Activated CD8-positive, alpha-beta memory T cell treated with anti-CD3 and anti-CD28 coated beads for 1 hour (primary cell): ENCODE measurements at places on chromosomes 4 and X.

DNA sequence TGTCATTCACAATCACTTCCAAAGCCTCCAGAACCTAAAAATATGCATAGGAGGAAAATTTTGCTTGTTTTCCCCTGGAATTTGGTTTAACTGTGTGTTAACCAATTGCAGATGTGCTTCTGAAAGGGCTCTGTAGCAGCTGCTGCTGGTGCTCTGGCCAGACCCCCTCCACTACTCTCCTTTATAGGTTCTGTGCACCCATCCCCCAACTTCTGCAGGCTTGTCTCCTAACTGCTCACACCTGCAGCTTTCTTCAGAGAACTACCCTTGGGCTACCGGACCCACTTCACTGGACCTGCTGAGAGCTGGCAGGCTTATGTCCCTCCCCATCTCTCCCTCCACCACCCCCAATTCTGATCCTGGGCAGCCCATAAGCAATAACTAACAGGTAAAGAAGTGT, 662.1 kb upstream of the DIPK2B start:
- DNase-seq = no peak

DNA sequence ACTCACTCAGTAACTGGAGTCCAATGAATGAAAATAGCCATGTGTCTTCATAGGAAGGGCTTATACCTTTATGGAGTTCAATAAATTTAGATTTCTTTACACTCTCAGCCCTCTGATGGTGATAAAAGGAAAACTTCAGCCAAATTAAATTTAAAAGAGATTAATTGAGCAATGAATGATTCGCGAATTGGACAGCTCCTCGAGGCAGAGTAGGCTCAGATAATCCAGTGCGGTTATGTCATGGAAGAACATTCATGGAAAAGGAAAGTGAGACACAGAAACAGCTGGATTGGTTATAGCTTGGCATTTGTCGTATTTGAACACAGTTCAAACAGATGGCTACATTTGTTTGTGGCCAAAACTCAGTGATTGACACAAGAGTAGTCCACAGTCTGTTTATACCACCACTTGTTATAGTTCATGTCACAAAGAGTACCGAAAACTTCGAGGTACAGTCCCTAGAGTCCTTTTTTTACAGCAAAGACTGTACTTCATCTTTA, 54.6 kb upstream of the TACR3 start:
- DNase-seq = no peak

- no peak for DNase-seq
Observed at GRCh38 chr4:25697516-25697915, 41.9 kb downstream of the SLC34A2 start.

GRCh38 chr4:149999485-150000074, 78.7 kb upstream of the DCLK2 start:
- DNase-seq = no peak

GRCh38 chr4:98608356-98608755, 50.1 kb downstream of the TSPAN5 start:
- DNase-seq = no peak

DNA sequence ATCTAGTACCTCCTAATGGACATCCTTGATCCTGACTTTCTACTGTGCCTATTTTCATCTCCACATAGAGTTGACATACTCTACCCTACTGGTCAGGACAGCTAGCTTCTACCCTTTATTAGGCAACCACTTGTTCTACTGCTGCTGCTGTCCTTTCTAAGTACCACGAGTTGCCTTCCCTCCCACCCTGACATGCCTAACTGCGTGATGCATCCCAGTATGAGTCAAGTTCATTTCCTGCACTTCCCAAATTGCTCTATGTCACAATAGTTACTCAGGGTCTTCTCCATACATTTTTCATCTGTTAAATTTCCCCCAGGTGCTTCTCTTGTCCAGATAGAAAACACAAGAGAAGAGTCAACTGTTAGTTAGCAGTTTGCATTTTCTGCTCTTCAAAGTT, 133.4 kb downstream of the TBC1D19 start:
- no peak for DNase-seq

GRCh38 chr4:38510201-38510600, 153.8 kb upstream of the KLF3 start:
- no peak for DNase-seq

DNA sequence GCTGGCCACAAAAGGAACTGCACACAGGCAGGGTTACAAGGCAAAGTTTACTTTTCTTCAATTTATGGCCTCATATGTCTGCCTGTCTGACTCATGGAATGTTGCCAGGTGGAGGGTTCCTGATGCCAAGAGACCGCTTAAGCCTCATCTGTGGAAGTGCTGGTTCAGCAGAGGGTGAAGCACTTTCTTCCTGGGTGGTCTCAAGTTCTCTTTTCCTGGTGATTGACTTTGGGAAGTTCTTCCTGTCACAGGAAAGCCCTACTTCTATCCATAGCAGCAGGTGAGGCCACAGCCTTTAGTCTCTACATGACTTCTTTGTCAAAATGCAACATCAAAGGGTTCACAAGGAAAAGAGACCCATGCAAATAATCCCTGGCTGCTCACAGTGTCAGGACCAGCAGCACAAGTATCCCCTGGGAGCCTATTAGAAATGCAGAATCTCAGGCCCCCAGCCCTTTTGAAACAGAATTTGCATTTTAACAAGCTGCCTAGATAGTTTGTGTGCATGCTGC, 81.4 kb upstream of the IGFBP7 start:
- DNase-seq = no peak

- no peak for DNase-seq
Observed at GRCh38 chr4:20816287-20816686, 116.0 kb downstream of the PACRGL start.

- DNase-seq = no peak
Observed at GRCh38 chr4:69753686-69754085, 6.7 kb downstream of the SULT1B1 start.

- no peak for DNase-seq
Observed at GRCh38 chrX:134949271-134949670, 41.5 kb upstream of the SMIM10 start.

- DNase-seq = no peak
Observed at GRCh38 chr4:155140889-155141288, 67.5 kb upstream of the NPY2R start.

DNA sequence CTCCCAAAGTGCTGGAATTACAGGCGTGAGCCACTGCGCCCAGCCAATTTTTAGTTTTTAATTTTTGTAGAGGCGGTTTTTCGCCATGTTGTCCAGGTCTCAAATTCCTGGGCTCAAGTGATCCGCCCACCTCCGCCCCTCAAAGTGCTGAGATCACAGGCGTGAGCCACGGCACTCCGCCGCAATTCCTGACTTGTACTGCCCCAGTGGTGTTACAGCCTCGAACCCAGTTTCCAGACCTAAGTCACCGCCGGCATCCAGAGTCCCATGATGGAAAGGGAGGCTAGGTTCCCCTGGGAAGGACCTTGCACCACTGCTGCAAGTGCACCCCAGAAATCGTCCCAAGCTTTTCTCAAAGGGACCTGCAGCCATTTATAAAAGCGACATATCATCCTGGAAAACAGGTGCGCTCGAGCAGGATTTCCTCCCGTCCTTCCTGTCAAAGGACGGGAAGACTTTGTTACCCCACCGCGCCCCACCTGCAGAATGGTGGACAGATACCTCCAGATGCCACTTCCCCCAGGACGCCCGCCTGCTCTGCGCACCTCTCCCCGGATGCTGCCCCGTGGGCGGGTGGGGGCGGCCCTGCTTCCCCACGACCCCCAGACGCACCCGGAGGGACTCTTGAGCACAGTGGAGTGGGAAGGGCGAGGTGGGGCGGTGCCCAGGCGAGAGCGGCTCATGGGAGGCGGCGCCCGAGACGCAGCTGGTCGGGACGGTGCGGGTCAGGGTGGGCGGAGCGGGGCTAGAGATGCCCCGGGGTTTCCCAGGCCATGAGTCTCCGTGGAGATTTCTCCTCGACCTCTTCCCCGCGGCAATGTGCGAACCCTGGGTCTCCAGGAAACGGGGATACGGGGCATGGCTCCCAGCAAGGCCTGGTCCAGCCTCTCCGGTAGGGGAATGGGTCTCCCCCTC, 947 bp upstream of the RPL10 start:
- no peak for DNase-seq

DNA sequence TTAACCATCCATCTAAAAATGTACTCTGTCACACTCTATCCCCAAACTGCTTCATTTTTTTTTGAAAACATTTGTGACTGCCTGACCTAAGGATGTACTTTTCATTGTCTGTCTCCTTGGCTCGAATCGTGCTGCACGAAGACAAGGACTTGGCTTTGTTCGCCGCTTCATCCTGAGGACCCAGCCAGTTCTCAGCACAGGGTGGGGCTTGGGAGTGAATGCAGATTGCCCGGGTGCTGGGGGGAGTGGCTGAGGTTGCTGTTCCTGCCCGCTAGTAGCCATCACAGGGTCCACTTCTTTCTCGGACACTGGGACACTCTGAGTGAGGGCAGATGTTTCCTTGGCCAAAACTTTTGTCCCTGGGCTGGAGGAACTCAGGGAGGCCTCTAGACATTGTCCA, 70.1 kb upstream of the CLCN4 start:
- no peak for DNase-seq

DNA sequence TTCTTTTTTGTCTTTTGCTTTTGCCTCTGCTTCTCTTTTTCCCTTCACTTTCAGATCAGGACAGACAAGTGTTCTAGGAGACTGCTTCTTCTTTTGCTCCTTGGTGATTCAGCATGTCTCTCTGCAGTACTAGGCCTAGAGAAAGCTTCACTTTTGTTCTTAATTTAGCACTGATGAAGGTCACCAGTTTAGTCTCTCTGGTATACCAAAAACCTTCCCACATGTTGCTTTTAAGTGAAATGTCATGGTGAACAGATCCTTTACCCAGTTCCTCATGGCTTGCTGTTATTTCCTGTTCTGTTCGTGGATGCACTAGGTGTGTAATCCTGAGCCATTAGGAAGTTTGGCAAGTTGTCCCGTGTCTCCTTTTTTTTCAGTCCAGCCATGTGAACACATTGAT, 53.3 kb downstream of the NBDY start:
- no peak for DNase-seq
